ENCODE measurements at places on chromosomes 1 and 21.

DNA sequence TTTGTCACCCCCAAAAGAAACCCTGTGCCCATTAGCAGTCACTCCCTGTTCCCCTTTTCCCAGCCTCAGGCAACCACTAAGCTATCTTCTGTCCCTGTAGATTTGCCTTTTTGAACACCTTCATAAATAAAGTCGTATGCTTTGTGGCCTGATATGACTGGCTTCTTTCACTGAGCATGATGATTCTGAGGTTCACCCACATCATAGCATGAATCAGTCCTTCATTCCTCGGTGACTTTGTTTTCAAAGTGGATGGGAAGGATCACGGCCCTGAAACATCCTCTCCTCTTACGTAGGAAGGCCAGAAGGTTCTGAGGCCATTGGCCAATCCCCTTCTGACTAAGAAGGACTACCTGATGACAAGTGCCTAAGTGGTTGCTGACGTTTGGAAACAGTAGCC is 39.1 kb downstream of the NIPAL3 start:
- DNase-seq, result no peak

DNA sequence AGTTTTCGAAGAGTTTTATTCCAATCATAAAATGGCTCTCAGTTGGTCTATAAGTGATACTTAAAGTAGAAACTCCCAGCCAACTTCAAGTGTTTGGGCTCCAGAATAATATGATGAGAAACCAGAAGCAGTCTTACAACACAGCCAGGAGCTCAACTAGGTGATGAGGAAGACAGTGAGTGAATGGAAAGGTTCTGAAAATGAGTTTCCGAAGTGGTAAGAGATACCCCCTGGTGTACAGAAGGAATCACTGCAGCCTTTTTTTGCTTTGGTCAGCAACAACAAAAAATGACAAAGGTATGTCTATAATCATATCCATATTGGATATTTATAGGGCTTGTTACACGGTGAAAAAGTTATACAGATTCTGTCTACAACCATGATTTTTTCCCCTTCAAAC is 16.5 kb downstream of the KRTAP19-1 start:
- no peak for DNase-seq

GRCh38 chr1:105294838-105295237 is 1545.1 kb downstream of the AMY1C start:
- no peak for DNase-seq

- DNase-seq, result no peak
Measured at GRCh38 chr1:180837020-180837419, 75.7 kb upstream of the KIAA1614 start.

GRCh38 chr1:163928651-163929050 is 606.9 kb downstream of the NUF2 start:
- no peak for DNase-seq

DNA sequence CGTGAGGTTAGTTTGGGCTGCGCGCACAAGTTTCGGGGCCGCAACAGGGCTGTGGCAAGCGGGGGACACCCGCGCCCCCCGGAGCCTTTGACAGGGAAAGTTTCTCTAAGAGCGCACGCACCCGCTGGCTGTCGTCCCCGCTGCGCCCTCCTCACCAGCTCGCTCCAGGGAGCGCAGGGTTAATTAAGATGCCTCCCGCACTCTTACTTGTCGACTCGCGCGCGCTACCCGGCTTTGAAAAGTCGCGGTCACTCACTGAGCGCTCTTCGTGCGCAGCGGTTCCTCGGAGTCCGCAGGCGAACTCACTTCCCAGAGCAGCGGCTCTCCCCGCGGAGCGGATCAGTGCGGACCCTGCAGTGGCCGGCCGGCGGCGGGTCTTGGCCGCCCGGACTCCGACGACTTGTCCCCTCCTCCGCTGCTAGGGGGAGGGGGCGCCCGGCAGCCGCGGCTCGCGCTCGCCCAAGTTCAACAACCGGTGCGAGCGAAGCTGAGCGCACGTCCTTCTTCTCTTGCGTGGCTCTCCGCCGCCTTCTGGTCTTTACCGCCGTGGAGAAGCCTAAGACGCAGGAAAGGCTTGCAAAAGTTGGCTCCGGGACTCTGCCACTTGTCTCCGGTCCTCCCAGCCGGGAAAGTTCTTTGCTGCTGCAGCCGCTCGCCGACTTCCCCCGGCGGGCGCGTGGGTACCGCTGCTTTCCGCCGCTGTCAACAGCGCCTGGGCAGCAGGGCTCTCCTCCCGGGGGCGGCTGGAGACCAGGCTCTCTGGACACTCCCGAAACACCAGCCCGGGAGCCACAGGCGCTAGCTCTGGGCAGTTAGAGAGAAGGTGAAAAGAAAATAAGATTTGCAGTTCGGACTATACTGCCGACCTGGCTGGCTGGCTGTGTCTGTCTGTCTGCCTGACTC is 506 bp downstream of the JUN start:
- DNase-seq, result no peak

DNA sequence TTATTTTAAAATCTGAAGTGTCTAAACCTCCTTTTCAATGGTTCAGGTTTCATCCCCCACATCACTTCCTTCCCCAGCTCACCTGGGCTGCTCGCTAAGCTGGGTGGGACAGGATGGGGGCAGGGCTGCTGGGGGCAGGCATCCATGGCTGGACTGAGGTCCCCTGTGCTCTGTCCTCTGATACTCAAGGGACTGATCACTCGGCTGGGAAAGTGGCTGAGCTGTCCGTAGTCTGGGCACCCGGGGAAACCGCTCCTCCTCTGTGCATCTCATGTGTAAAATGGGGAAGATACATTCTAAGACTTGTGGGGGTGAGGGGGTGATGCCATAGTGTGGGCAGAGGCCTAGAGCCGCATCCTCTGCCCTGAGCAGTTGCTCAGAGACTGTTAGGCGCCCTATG is 411.2 kb downstream of the MATN1 start:
- DNase-seq, result no peak

- DNase-seq, result peak; percentile 79
Measured at GRCh38 chr1:163321311-163322305, at the start of gene NUF2. Gene NUF2, plus strand, starts transcription at chr1:163321954. Its CDS starts 4,098 bp downstream, at chr1:163326052.

DNA sequence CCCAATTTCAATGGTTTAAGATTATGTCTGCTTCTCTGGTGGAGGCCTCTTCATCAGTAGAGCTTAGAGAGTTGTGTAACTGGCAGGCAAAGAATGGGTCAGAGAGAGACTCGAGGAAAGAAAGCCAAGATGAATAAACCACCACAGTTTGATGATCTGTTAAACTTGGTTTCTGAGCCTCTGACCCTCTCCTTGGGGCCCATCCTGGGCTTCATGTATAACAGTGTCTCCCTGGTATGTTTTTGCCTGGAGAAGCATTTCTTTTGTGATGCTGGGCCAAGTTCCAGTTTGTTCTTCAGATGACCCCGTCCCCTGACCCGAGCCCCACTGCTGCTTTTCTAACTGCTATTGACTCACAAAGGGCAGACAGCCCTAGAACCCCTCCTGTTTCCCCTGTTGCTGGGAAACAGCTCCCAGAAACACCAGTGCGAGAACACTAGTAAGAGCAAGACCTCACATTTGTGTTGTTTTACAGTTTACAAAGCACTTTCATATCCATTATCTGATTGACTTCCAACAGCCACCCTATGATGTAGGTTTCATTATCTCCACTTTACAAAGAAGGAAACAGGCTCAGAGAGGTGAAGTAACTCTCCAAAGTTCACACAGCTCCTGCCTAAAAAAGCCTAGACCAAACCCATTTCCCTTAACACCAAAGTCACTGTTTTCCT is 9.0 kb downstream of the CD2 start:
- no peak for DNase-seq

GRCh38 chr1:161840363-161840762 is 74.2 kb downstream of the ATF6 start:
- no peak for DNase-seq

DNA sequence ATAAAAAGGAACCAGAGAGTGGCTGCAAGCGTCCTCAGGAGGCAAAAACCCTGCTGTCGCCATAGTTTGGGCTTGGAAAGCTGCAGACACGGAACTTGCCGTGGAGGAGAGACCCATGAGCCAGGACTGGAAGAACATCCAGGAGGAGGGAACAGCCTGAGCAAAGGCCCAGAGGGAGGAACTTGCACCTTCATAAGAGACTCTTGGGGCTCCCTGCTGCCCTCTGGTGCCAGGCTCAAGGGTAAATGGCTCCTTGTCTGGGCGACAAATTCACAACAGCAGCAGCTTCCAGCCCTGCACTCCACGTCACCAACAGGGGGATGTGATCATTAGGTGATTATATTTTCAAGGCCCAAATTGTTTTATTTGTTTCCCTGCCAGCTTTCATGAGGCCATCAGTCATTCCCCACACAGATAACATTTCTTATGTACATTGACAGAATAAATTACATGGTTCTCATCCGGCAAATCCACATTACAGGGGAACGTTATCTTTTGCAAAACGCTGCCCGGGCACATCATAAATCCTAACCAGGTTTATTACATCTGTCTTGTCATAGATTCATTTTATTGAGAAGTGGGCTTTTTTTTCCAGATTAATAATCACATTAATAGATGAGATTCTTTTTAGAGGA is 143.0 kb upstream of the GRIK3 start:
- no peak for DNase-seq

DNA sequence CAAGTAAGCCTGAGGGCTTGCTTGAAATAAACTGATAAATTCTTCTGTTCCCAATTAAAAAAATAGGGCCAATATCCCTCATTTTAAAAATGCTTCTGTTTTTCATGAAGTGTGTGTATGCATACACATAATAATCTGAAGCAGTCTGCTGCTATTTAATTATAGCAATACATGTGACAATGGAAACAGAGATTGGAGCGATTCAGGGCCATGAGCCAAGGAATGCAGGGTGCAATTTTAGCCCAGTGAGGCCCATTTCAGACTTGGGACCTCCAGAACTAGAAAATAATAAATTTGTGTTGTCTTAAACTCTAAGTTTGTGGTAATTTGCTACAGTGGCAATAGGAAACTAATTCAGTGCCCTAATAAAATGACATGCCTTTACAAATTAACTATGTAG is 264.9 kb downstream of the LTN1 start:
- DNase-seq, result no peak

- no peak for DNase-seq
Measured at GRCh38 chr1:223730479-223731132, 18.3 kb downstream of the CAPN2 start.

GRCh38 chr1:225767634-225768540 is 9.7 kb upstream of the SRP9 start:
- DNase-seq, result no peak

DNA sequence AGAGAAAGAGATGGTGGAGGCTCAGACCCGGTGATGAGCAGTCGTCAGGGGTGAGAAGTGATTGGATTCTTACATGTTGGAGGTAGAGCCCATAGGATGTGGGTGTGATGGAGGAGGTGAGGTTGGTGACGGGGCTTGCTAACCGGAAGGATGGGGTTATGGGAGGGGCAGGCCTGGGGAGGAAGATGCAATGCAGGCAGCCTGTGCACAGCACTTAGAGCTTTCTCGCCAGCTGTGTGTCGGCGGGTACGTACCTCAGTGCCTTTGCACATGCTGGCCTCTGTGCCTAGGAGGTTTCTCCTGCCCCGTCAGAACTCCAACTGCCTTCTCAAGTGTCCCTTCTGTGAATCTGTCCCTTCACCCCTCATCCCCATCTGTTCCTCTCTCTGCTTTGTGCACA is 2.9 kb upstream of the BSND start:
- DNase-seq, result no peak

DNA sequence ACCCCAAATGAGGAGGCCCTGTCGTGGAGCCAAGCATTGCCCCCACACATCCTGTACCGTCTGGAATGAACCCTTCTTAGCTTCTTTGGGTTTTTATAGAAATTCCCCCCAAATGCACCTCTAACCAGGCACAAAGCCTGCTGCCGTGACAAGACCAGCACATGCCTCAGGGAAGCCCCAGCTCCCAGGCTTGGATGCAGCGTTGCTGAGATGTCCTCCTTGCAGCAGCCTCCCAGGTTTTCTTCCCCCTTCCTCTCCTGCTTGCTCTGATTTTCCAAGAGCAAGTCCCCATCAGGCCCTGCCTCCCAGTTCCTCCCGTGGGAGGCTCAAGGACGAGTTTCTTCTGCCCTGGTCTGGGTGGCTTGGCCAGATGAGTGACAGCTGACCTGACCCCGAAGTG is 119.0 kb upstream of the VAMP3 start:
- no peak for DNase-seq

DNA sequence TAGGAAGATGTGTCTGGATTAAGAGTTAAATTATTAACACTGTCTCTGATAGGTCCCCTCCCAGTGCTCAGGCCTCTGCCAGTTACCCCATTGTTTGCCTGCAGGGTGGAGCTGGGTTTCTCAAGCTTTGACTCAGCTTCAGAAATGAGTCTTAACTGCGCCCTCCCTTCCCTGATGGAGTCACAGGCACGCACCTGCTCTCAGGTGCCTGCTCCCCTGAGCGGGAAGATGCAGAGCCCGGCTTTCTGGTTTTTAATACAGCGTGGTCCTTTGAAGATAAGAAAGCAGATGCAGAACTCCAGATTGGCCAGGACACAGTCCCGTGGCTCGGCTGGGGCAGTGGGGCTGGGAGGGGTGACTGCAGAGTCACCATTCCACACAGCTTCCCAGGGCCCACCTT is 3.2 kb upstream of the SPRR4 start:
- no peak for DNase-seq

DNA sequence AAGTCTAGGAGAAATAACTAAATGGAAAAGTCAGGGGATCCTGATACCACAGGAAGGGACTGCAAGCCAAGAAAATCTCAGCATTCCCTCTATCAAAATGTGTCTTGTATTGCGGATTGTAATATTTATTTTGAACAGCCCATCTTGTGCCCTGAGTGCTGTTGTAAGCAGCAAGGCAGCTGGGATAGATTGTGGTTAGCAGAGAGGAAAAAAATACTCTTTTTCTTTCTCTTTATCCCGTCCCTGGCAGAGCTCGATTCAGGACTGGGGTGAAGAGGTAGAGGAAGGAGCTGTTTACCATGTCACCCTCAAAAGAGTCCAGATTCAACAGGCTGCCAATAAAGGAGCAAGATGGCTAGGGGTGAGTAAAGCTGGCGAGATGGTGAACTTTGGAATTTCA is 1.2 kb downstream of the RGL1 start:
- DNase-seq, result no peak

GRCh38 chr1:161185282-161185682 is 8.0 kb upstream of the B4GALT3 start:
- DNase-seq, result peak; percentile 23

DNA sequence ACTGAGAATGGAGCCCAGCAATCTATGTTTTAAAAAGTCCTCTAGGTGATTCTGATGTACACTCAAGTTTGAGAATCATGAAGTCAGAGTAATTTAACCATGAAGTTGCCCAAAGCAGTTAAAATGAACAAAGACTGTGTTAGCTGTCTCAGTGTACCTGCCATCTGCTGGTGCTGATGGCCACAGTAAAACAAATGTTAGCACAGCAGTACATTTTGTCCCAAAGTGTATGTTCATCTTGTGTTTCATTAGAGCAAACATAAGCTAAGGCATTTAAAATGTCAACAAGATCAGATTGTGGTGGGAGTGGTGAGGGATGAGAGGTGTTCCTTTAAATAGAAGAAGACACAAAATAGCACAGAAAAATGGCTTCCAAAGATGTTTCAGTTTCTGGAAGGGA is 31.1 kb downstream of the FYB2 start:
- DNase-seq, result no peak

GRCh38 chr1:221925947-221926346 is 184.1 kb upstream of the DUSP10 start:
- DNase-seq, result no peak

DNA sequence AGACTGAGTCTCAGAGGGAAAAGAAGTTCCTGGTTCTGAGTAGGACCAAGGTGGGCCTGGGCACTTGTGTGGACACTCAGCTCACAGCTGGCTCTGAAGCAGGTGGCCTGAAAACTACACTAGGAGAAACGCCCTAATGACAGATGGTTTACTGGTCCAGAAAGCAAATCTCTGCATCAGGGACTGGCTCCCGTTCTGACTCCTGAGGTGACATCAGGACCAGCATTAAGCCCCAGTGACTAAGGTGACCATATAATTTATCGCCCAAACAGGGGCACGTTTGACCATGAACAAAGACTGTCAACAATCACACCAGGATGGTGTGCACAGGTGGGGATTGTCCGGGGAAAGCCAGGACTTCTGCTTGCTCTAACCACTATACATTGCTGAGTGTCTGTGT is 12.2 kb upstream of the CD34 start:
- DNase-seq, result no peak

All from bone marrow (tissue), 2 donors.